ENCODE measurements at places on chromosomes 1 and 21.

GRCh38 chr1:211901945-211902344 lies 71.4 kb upstream of the LPGAT1 start:
- no peak for DNase-seq

- DNase-seq = no peak
These were observed 261.7 kb downstream of the TM2D1 start for GRCh38 chr1:61463220-61463619.

GRCh38 chr21:46416551-46416950 lies 42.1 kb upstream of the DIP2A start:
- DNase-seq = no peak

DNA sequence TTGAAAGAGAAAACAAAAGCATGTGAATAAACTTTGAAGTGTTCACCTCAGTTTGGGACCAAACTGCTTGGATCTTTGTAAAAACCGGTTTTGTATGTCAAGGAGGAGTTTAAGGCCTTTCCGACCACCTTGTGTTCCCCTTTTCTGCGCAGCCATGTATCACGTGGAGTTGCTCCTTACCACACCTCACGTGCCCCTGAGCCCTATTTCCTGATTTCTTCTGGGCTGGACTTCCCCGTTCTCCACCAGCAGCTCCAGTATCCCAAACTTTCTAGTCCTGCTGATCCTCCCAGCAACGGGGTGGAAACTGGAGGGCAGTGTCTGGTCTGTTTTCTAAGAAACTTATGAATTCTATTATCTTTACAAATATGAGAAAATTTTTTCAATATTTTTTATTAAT lies 1.6 kb upstream of the SH3D21 start:
- DNase-seq = no peak

DNA sequence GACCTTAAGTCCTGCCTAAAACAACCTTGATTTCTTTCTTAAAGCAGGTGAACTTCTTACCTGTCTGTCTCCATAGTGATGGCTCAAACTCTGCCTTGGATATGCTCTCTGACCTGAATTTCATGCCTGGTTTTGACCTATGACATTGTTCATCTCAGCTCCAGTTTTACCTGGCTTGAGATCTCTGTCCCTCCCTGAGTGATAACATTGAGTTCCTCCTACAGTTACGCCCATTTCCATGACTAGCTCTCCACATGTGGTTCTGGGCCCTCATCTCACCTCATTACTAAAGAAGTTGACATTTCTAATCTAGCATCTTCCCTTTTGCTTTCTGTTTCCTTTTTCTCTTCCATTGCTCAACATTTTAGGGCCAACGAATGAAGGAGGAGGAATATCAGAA lies 233.1 kb downstream of the HHIPL2 start:
- no peak for DNase-seq

GRCh38 chr21:28454564-28455252 lies 538.0 kb downstream of the LTN1 start:
- DNase-seq = peak; percentile 88

DNA sequence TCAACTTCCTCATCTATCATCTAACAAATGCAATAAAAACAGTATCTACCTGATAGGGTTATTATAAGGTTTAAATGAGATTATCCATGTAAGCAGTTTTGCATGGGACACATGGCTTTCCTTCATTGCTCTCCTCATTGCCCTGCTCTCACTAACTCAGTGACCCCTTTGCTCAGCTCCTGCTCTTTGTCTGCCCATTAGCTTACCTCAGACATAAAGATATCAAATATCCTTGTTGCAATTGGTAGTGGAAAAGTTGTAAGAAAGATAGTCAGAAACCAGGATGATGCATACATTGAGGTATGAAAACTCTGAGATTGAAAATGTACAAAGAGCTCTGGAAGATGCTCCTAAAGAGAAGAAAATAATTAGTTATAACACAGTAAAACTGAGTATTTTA lies 89.8 kb downstream of the EVI5 start:
- DNase-seq = no peak

DNA sequence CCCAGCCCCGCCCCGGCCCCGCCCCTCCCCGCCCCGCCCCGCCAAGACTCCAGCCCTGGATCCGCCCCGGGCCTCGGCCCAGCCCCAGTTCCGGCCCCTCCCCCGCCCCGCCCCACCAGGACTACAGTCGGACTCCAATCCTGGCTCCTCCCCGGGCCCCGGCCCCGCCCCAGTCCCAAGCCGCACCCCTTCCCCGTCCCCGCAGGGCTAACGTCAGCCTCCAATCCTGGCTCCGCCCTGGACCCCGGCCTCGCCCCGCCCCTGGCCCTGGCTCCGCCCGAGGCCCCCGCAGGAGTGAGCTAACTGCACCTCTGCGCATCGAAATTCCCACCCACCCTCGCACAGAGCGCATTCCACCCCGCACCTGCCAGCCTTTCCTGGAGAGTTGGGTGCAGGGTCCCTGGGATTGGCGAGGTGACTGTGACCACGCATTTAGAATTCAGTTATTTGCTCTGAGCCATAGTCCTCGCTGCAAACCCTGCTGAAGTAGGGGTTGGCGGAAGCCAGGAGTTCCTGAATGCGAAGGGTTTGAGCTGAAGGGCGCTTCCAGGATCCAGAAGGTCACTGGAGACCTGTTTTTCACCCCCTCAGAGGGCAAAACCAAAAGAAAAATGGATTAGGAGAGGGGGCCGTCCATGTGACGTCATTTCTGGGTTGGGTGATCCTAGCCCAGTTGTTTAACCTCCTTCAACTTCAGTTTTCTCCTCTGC lies 588 bp upstream of the IGSF8 start:
- peak; percentile 95 for DNase-seq

GRCh38 chr21:30268608-30269197 lies 14.0 kb downstream of the KRTAP24-1 start:
- DNase-seq = peak; percentile 2

DNA sequence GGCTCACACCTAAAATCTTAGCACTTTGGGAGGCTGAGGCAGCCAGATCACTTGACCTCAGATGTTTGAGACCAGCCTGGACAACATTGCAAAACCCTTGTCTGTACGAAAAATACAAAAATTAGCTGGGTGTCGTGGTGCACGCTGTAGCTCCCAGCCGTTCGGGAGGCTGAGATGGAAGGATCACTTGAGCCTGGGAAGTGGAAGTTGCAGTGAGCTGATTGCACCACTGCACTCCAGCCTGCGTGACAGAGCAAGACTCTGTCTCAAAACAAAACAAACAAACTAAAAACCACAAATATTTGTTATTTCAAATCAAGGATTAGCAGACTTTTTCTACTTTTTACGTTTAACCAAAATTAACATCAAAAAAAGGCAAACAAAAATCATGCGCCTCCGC lies 31.3 kb downstream of the INKA2 start:
- no peak for DNase-seq

DNA sequence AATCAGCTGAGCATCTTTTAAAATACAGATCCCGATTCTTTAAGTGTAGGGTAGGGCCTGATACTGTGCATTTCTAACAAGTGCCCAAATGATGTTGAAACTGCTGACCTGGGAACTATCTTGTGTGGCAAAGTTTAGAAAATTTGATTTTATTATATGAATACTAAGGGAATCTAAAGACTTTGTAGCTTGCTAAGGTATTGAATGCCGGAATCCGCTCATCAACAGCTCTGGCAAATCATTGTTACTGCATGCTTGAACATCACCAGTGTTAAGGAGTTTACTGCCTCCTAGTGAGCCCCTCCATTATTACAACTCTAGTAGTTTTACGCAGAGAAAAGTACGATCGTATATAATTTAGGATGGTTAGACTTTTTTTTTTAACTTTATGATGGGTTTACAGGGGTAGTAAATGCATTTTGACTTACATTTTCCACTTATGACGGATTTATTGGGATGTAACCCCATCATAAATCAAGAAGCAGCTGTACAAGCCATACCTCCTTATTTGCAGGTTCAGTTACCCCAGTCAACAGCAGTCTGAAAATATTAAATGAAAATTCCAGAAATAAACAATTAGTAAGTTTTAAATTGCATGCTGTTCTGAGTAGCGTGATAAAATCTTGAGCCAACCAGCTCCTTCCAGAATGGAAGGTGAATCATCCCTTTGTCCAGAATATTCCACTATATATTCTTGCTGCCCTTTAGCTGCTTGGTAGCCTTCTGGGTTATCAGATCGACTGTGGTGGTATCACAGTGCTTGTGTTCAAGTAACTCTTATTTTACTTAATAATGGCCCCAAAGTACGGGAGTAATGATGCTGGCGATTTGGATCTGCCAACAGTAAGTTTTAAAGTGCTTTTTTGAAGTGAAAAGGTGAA lies 892 bp downstream of the TYW3 start:
- peak; percentile 87 for DNase-seq

DNA sequence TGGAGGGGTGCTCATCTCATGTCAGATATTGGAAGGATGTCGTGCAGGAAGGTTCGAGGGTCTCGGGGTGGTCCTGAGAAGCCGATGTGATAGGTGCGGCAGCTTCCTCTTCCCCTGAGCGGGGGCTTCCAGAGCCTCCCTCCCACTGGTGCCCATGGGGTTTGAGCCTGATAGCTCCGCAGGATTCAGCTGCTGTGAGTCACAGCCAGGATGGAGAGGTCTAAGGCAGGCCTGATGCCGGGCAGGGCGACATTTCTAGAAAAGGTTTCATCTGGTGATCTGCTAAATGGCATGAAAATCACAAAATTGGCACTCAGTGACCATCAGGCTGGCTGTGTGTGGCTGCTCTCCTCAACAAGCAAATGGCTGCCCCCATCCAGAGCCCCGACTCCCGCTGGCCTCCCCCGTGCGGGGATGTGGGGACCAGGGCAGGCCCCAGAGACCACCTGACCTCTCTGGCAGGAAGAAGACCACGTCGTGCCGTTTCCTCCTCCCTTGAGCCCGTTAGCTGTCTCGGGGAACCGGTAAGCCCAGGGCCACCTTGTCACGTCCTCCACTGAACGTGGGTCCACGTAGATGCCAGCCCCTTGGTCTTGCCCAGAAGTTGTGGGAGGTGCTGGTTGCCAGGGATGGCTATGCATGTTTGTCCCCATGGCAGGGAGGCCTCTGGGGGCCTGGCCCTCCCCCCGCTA lies 66.1 kb downstream of the SKI start:
- peak; percentile 66 for DNase-seq

DNA sequence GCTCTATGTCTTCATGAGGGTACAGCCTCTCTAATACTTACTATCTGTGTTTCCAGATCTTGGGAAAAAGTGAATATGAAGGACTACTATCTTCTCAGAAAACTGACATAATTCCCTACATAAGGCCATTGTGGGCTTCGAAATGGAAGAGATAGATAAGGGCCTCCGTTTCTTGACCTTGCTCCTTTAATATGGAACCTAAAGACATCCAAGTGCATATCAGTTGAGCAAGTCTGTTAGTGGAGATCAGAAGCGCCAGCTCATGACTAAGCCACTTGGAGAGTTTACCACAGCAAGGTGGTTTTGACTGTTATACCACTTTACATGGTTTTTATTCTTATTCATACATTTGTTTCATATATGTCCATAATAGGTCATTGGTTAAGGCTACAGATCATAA lies 35.3 kb upstream of the FCER1A start:
- DNase-seq = no peak

DNA sequence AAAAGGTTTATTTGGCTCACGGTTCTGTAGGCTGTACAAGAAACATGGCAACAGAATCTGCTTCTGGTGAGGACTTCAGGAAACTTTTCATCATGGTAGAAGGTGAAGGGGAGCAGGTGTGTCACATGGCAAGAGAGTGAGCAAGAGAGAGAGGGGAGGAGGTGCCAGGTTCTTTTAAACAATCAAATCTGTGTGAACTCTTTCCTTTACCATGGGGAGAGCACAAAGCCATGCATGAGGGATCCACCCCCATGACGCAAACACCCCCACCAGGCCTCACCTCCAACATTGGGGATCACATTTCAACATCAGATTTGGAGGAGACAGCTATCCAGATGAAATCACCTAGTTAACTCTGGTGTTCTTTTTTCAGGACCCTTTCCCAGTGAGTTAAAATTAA lies 103.6 kb downstream of the GALNT2 start:
- no peak for DNase-seq

GRCh38 chr21:45938453-45938755 lies 43.2 kb upstream of the COL6A1 start:
- DNase-seq = no peak

DNA sequence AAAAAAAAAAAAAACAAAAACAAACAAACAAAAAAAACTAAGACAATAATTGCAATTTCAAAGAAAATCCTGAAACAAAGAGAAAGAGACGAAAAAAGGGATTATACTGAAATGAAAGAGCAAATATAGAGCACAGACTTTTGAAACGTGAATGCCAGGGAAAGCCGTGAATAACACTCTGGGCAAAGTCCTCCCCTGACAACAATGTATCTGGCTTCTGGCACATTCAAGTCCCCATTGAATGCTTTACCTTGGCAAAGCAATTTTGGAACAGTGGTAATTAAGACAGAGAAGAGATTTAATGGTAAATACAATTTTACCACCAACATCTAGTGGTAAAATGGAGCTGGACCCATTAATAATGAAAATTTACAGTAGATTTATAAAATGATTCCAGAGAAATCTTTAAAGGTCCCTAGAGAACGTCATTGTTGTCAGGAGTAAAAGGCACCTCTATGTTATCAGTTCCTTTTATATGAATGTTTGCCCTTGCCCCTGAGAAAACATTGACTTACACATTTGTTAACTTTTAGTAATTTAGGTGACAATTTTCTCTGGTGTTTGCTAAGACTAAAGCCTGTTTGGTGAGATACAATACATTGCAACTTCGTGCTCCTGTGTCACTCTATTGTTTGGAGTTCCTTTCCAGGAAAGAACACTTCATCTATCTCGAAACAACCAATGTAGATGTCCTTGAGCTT lies 89.7 kb downstream of the GREM2 start:
- DNase-seq = no peak

- peak; percentile 63 for DNase-seq
These were observed 56.4 kb downstream of the TRABD2B start for GRCh38 chr1:47940779-47941178.

DNA sequence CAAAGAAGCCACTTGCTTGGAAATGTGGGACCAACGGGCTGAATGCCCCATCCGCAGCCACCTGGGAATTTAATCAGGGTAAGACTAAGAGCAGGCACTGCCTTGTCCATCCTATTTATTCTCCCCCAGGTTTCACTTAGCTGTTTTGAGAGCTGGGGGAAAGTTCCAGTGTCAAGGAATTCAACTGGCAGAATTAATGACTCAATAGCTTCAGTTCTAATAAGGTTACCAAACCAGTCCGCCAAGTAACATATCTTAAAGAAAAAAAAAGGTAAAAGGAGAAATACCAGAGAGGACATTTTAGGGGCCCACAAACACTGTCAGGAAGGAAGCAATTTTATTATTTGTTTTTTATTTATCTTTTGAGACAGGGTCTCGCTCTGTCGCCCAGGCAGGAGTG lies 157.6 kb upstream of the SOD1 start:
- DNase-seq = no peak

DNA sequence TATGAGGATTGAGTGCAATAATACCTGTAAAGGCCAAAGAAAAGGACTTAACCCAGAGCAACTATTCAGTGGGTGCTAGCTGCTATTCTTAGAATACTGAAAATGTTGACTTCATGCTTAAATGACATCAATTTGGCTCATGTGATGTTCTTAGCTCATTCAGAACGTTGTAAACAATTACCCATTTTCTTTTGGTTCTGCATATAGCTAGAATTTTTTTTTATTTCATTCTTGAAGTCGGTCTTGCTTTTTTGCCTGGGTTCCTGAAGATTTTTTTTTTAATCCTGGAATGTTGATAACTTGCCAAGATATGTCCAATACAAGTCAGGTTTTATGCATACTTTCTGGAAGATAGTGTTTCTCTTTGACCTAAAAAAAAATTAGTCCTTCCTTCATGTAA lies 772.0 kb downstream of the LTN1 start:
- peak; percentile 22 for DNase-seq

All from GM23248 (cell line).